Naive thymus-derived CD8-positive, alpha-beta T cell (primary cell): ENCODE measurements at places on chromosomes 3 and 15. TPM values are rescaled to one million over a fixed set of nuclear protein-coding genes. Genes with fewer than 3 reads are reported as not detected.
A peak's percentile ranks its signal among the peaks of the same experiment; 100 is the strongest.

C15orf62 gene
- total RNA-seq, result 2.2 TPM

C3orf80 gene
- total RNA-seq, result not detected

ILDR1 gene
- not detected for total RNA-seq

ZNF860 gene
- total RNA-seq, result 2.1 TPM

FANCD2OS gene
- total RNA-seq, result not detected

- no peaks in the 10 kb centered on the region for H3K4me1 ChIP-seq
- H3K4me3 ChIP-seq, result no peak overlapping the region
- H3K27me3 ChIP-seq, result peaks cover 8% of the 10 kb centered on the region
- no peaks in the 10 kb centered on the region for H3K36me3 ChIP-seq
- no peak overlapping the region for H3K27ac ChIP-seq
- DNase-seq, result no peak
Measured at GRCh38 chr3:137222736-137223225, 265.0 kb downstream of the IL20RB start.

GRCh38 chr3:193767353-193768069, 174.5 kb downstream of the OPA1 start:
- H3K27ac ChIP-seq, result no peak overlapping the region
- DNase-seq, result no peak
- H3K36me3 ChIP-seq, result no peaks in the 10 kb centered on the region
- no peaks in the 10 kb centered on the region for H3K4me1 ChIP-seq
- peaks cover 3% of the 10 kb centered on the region for H3K27me3 ChIP-seq
- no peak overlapping the region for H3K4me3 ChIP-seq

DNA sequence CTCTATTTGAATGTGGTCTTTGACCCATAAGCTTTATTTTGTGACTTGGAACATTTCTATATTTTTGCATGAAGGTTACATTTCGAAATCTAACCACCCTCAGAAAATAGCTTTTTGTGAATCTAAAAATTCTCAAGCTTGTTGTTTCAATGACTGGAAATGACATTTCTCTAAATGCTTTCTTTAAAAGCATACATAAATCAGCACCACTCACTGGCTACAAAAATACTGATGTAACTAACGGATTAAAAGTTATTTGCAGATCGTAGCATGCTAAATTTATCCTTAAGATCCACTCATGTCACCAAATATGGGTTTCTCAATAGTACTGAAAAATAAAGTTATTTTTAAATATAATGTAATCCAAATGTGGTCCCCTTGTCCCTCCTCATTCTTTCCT, 55.2 kb upstream of the ACAN start:
- H3K27ac ChIP-seq, result no peak overlapping the region
- peaks cover 19% of the 10 kb centered on the region for H3K27me3 ChIP-seq
- no peak for DNase-seq
- H3K4me3 ChIP-seq, result no peak overlapping the region
- H3K36me3 ChIP-seq, result no peaks in the 10 kb centered on the region

DNA sequence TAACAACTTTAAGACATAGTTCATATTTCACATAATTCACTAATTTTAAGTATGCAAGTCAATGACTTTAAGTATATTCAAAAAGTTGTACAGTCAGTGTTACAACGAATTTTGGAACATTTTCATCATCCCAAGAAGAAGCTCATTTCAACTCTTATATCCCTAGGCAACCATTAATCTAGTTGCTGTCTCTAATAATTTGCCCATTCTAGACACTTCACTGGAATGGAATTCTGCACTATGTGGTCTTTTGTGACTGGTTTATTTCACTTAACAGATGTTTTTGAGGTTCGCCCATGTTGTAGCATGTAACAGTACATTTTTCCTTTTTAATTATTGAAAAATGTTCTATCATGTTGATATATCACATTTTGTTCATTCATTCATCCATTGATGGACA, 104.2 kb upstream of the SPRED1 start:
- no peaks in the 10 kb centered on the region for H3K36me3 ChIP-seq
- H3K27me3 ChIP-seq, result peaks cover 12% of the 10 kb centered on the region
- no peak for DNase-seq
- H3K4me1 ChIP-seq, result no peaks in the 10 kb centered on the region

DNA sequence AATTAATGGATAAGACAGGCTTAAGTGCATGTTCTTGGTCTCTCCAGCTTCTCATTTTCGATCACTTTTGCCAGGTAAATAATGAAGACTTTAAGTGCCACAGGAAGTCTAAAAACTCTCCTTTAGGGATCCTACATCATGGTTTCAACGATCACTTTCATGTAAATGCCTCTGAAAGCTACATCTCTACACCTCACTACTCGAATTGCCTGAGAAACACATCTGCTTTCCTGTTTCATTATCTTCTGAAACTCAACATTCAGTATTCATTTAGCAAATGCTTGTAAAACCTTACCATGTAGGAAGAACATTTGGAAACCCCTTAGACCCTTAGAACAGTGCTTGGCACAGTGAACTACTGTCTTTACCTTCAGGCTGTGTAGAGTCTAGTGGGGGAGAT, 16.2 kb downstream of the THAP10 start:
- no peak overlapping the region for H3K4me3 ChIP-seq
- DNase-seq, result no peak
- peaks cover 56% of the 10 kb centered on the region for H3K27me3 ChIP-seq
- no peak overlapping the region for H3K27ac ChIP-seq
- H3K36me3 ChIP-seq, result peaks cover 2% of the 10 kb centered on the region

DNA sequence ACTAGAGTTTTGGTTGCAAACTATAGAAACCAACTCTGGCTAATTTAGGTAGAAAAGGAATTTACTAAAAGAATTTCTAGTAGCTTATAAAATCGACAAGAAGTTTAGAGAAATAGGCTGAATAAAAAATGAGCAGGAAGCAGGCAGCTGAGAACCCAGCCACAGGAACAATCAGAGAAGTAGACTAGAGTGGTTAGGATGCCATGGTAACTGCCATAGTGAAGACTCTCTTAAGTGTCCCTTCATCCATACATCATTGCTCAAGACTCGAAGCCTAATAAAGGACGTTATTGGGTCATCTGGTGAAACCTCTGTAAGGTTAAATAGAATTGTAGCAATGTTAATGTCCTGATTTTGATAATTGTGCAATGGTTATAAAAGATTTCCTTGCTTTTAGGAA, 13.8 kb downstream of the AVEN start:
- no peaks in the 10 kb centered on the region for H3K4me1 ChIP-seq
- no peaks in the 10 kb centered on the region for H3K27me3 ChIP-seq
- H3K27ac ChIP-seq, result no peak overlapping the region
- H3K4me3 ChIP-seq, result no peak overlapping the region
- H3K36me3 ChIP-seq, result peaks cover 16% of the 10 kb centered on the region

DNA sequence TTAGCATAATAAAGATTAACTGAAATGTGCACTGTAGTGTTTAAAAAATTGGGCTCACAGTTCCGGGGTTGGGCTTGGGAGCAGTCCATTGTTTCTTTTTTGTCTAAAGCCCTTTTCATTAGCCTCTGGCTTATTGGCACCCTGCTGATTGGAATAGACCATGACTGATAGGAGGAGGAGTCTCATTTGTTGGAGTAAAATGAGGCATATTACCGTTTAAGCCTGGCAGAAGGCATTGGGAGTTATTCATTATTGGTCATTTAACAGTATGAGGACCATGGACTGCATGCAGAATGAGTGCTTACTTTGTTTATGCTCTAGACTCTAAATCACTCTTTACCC, 139.0 kb upstream of the CGNL1 start:
- no peak overlapping the region for H3K27ac ChIP-seq
- no peaks in the 10 kb centered on the region for H3K4me1 ChIP-seq
- peaks cover 85% of the 10 kb centered on the region for H3K36me3 ChIP-seq
- no peaks in the 10 kb centered on the region for H3K27me3 ChIP-seq
- DNase-seq, result no peak
- H3K4me3 ChIP-seq, result no peak overlapping the region

GRCh38 chr3:129399895-129400357, 28.5 kb downstream of the EFCAB12 start:
- H3K27me3 ChIP-seq, result no peaks in the 10 kb centered on the region
- H3K4me1 ChIP-seq, result peaks cover 41% of the 10 kb centered on the region

GRCh38 chr15:57495041-57495440, 96.7 kb upstream of the MYZAP start:
- H3K4me3 ChIP-seq, result no peak overlapping the region
- no peaks in the 10 kb centered on the region for H3K36me3 ChIP-seq
- DNase-seq, result no peak
- no peak overlapping the region for H3K27ac ChIP-seq
- H3K4me1 ChIP-seq, result no peaks in the 10 kb centered on the region

GRCh38 chr3:188954590-188955208, 217.1 kb upstream of the TPRG1 start:
- H3K4me3 ChIP-seq, result no peak overlapping the region
- no peaks in the 10 kb centered on the region for H3K36me3 ChIP-seq
- peak; percentile 67 for DNase-seq
- H3K27ac ChIP-seq, result no peak overlapping the region

DNA sequence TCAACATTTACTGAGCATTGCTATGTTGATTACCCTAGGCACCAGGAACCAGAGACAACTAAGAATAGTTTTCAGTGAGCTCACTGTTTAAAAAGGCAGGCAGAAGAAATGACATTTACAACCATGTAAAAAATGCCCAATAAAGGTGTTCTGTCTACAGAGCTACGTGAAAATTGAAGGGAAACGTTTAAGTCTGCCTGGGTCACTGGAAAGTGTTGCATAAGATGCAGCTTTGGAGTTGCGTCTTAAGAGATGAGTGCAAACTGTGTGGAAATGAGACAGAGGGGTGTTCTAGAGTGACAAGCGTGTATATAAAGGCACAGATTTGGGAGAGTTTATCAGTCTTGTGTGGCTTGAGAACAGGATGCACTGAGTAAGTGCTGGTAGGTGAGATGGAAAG, 278.7 kb upstream of the GOLGA6L4 start:
- no peak for DNase-seq
- peaks cover 18% of the 10 kb centered on the region for H3K27me3 ChIP-seq
- peaks cover 19% of the 10 kb centered on the region for H3K36me3 ChIP-seq
- H3K4me1 ChIP-seq, result no peaks in the 10 kb centered on the region
- no peak overlapping the region for H3K4me3 ChIP-seq
- no peak overlapping the region for H3K27ac ChIP-seq

- H3K36me3 ChIP-seq, result no peaks in the 10 kb centered on the region
- peaks cover 6% of the 10 kb centered on the region for H3K27me3 ChIP-seq
- H3K4me3 ChIP-seq, result no peak overlapping the region
- H3K4me1 ChIP-seq, result no peaks in the 10 kb centered on the region
Measured at GRCh38 chr3:130831719-130832400, 62.0 kb upstream of the ATP2C1 start.

GRCh38 chr15:68197661-68198437, 7.3 kb downstream of the CALML4 start:
- no peak for DNase-seq
- H3K4me3 ChIP-seq, result no peak overlapping the region
- H3K27me3 ChIP-seq, result no peaks in the 10 kb centered on the region

DNA sequence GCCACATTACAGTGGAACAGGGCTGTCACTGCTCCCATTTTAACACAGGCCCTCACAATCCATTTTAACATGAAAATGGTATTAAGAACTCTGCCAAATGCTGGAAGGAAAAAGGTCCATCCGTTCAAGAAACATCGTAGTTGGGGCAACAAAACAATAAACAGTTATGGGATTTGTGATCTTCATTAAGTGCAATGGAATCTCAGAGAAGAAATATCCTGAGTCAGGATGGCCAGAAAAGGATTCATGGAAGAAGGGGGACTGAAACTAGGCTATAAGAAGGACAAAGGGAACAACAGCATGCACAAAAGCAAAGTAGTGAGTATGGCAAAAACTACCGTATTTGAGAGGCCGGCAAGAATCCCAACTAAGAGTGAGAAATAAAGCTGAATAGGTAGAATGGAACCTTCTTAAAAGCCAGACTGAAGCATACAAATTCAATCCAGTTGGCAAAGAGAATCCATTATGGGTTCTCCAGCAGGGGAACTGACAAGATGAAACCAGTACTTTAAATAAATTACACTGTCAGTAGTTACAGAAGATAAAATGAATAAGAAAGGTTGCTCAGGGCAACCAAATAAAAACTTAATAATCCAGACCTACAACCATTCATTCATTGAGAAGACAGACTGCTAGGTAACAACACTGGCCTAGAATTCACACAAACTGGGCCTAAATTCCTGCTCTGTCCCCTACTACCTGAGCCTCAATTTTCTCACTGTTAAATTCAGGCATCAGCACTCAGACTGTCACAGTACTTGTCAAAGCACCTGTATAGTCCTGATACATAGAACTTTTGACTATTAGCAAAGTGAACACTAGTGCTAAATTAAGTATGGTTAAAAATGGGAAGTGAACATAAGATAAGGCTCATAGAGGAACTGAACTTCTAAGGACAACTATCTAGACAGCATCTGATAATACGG, 6.3 kb downstream of the TBL1XR1 start:
- no peaks in the 10 kb centered on the region for H3K27me3 ChIP-seq
- peaks cover 77% of the 10 kb centered on the region for H3K4me1 ChIP-seq
- peaks cover 8% of the 10 kb centered on the region for H3K36me3 ChIP-seq
- DNase-seq, result no peak
- peak overlapping the region; percentile 89 for H3K27ac ChIP-seq
- H3K4me3 ChIP-seq, result no peak overlapping the region

- DNase-seq, result no peak
- H3K4me3 ChIP-seq, result no peak overlapping the region
- H3K27me3 ChIP-seq, result peaks cover 28% of the 10 kb centered on the region
- H3K27ac ChIP-seq, result no peak overlapping the region
- peaks cover 25% of the 10 kb centered on the region for H3K4me1 ChIP-seq
Measured at GRCh38 chr3:192915304-192915703, 2.4 kb downstream of the MB21D2 start.

- no peak overlapping the region for H3K4me3 ChIP-seq
- H3K36me3 ChIP-seq, result peaks cover 36% of the 10 kb centered on the region
- no peaks in the 10 kb centered on the region for H3K27me3 ChIP-seq
- H3K4me1 ChIP-seq, result peaks cover 2% of the 10 kb centered on the region
- no peak overlapping the region for H3K27ac ChIP-seq
Measured at GRCh38 chr15:48785195-48785594, 25.7 kb downstream of the CEP152 start.

- H3K27me3 ChIP-seq, result peaks cover 85% of the 10 kb centered on the region
- H3K27ac ChIP-seq, result no peak overlapping the region
- DNase-seq, result no peak
- H3K4me1 ChIP-seq, result peaks cover 37% of the 10 kb centered on the region
- H3K4me3 ChIP-seq, result peak overlapping the region; percentile 75
Measured at GRCh38 chr3:147411815-147412241, 2.7 kb downstream of the ZIC1 start.

DNA sequence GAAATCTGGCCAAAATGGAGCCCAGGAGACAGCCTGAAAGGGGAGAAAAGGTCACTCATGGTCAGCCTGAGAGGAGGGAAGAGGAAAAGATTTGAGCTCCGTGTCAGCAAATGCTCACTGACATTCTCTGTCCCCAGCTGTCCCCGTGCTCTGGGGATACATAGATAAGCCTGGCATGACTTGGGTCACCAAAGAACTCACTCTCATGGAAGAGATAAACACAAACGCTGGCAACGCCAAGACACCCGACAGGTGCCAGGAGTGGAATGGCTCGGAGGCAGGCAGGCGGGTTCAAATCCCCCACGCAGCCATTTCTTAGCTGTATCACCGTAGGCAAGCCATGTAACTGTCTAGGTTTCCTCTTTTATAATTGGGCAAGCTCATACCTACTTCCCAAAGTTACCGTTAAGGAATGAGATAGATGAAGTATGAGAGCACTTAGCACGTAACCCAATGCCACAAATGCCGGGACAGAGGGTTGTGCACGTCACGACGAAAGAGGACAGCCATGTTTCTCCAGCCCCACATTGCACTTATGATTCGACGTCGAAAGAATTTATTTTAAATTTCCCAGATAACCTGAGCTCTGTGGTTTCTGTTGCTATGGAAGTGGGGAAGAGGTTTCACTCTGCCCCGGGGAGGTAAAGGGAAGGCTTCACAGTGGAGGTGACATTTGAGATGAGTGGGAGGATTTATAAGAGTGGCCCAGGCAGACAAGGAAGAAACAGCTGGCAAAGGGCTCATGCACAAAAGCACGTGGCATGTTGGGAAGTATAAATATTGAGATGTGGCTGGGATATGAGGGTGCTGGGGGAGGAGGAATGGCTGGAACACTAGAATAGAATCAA, 41.4 kb upstream of the TSEN2 start:
- peaks cover 2% of the 10 kb centered on the region for H3K4me1 ChIP-seq
- peaks cover 13% of the 10 kb centered on the region for H3K27me3 ChIP-seq
- DNase-seq, result no peak
- H3K27ac ChIP-seq, result no peak overlapping the region
- no peaks in the 10 kb centered on the region for H3K36me3 ChIP-seq
